Hematopoietic multipotent progenitor cell treated with erythropoietin and hydrocortisone succinate and interleukin-3 and kit ligand, for 6 days (in vitro differentiated cells): ENCODE measurements at places on chromosomes 13 and 19.
A peak's percentile ranks its signal among the peaks of the same experiment; 100 is the strongest.

- no peak for DNase-seq
Measured at GRCh38 chr13:85549819-85550218, 249.4 kb downstream of the SLITRK6 start.

DNA sequence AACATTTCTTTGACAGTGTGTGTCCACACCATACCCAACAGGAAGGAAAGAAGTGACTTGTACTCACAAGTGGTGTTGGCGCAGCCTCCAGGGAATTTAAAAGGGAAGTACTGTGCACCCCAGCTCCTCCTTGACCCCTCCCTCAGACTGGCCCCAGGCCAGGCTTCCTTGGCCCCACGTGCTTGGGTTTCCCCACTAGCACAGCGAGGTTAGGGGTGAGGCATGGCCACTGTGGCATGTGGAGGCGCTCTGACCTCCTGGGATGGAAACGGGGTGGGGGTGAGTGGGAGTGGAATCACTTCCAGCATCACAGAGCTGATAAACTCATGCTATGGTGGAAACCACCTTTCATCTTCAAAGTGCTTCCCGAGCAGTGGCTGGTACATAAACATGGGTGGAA lies 168.6 kb downstream of the ZNF536 start:
- no peak for DNase-seq

DNA sequence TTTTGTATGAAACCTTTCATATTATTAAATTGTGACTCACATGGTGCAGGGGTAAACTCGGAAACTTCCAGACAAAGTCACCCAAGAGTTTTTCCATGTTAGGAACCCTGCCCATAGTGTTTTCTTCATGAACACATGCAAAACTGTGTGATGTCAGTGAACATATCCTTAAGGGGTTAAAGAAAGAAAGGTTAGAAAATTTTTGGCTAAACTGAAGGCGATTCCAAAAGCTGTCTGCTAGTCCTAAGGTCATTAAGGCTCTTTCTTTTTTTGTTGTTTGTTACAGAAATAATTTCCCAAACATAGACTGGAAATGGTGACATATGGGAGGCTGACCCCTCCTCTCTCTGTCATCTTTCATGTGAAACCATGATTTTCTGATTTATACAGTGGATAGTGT lies 271.9 kb downstream of the DNAJC15 start:
- no peak for DNase-seq

GRCh38 chr13:38090913-38091312 lies 221.3 kb upstream of the TRPC4 start:
- DNase-seq = no peak

DNA sequence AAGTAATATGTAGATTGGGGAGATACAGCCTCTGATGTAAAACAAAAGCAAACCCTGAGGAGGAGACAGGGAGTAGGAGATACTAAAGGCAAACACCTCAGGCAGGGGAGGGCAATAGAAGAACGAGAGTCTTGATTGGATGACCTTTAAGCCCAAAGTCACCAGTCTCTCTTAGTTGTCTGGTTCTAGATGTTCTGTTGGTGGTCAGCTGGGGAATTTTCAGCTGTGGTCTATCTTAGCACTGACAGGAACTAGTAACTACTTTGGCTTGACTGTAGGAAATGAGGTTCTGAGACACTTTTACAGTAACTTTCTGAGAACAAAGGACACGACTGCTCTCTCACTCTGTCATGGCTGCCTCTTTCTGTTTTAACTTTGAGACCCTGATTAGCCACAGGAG lies 290.7 kb upstream of the MIR17HG start:
- no peak for DNase-seq

DNA sequence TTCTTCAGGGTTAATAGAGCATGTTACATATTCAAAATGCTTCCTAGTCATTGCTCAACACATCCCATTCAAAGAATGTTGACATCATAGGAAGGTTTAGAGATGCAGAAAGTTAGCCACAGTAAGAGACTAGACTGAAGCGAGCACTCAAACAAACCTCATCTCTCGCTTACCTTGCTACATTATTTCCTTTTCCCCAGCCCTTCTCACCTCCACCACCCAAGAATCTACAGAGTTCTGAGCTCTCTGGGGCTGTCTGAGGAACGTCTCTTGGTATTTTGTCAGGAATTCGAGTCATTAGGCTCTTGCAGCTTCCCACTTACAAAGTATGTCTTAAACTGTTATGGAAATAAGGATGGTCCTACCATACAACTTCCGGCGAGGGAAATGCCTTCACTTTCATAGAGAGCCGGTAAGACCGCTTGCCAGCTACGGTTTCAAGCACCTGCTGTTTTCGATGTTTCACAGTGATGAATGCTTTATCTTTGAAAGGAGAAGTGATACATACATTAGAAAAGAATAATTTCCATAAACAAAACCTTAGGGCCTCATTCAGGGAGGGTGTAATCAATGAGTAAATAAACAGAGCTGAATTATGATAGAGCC lies 65.1 kb downstream of the FLT1 start:
- no peak for DNase-seq

- DNase-seq = peak; percentile 25
Measured at GRCh38 chr19:55116859-55117662, at the start of gene PPP1R12C. Gene PPP1R12C (minus strand): TSS chr19:55117637. CDS start chr19:55117543, 94 bp downstream.

GRCh38 chr19:7610491-7611240 lies 15.0 kb downstream of the CAMSAP3 start:
- no peak for DNase-seq

DNA sequence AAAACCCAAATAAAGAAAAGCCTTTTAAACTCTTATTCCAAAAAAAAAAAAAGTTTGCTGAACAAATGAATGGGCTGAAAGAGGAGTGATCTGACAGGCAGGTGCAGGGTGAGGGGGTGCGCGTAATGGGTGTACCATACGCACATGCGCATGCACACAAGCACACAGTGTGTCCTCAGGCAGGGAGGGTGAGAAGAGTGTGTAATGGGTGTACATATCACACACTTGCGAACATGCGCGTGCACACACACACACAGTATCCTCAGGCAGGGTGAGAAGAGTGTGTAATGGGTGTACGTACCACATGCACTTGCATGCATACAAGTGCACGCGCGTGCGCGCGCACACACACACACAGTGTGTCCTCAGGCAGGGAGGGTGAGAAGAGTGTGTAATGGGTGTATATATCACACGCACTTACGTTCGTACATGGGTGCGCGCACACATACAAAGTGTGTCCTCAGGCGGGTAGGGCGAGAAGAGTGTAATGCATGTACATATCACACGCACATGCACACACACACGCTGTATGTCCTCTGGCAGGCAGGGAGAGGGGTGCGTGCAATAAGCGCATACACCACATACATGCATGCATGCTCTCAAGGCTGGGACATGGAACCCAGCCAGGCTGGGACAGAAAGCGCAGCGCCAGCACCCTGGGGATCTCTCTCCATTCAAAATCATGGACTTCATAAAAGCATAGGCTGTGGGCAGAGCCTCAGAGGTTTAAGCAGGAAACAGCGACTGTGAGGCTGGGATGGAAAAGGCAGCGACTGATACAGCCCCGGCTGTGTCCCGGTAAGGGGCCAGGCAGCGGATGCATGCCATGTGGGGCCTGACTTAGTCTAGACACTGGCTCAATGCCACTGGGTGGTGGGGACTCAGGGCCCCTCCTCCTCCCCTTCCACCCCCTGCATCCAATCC lies 70.4 kb downstream of the CEBPG start:
- DNase-seq = no peak

GRCh38 chr19:14053032-14053431 lies 8.8 kb downstream of the PALM3 start:
- DNase-seq = no peak

- DNase-seq = no peak
Measured at GRCh38 chr13:51206584-51206983, 15.6 kb upstream of the FAM124A start.

DNA sequence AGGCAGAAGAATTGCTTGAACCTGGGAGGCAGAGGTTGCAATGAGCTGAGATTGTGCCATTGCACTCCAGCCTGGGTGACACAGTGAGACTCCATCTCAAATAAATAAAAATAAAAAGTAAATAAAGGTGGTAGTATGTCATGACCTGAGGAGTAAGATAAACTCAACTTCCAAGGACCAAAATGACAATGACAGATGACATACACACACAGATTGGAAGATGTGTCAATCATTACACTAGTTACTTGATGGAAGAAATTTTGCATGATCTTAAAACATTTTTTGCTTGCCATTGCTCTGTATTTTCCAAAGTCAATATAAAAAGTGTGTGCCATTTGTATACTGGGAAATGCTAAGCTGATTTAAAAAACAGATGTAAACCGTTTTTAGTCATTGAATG lies 4.1 kb downstream of the SLC46A3 start:
- no peak for DNase-seq

- no peak for DNase-seq
Measured at GRCh38 chr13:99731747-99732146, 230.5 kb downstream of the TM9SF2 start.

DNA sequence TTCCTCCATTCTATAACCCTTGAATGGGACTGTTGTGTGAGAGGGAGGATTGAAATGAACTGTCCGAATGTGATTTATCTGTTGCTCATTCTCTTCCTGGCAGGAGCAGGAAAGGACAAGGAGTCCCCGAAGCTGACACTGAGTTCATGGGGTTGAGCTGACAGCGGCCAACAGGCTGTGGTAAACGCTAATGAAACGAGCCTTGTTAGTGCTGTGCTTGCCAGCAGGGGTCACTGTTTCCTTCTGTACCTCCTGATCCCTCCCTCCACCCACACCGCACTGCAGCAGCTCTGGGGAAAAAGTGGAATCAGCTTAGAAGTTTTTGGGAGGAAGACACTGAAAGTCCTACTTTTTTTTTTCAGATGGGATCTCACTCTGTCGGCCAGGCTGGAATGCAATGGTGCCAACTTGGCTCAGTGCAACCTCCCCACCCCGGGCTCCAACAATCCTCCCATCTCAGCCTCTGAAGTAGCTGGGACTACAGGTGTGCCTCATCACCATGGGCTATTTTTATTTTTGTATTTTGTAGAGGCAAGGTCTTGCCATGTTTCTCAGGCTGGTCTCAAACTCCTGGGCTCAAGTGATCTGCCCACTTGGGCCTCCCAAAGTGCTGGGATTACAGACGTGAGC lies 6.7 kb upstream of the ZNF761 start:
- DNase-seq = peak; percentile 86

- DNase-seq = peak; percentile 82
Measured at GRCh38 chr19:10104665-10105508, 1.3 kb upstream of the PPAN start.

DNA sequence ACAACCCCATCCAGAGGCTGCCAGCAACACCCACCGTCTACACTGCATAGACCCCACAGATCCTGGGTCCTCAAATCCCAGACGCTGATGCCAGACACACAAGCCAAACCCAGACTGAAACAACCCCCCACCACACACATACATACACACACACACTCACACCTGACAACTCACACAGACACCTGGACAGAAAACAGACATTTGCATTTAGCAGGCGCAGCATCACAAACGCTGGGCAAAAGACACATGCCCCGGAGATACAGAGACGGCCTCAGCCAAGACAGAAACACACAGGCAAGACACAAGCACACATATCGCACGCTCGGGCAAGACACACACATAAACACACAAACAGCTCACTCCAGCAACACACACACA lies 1.3 kb downstream of the BBC3 start:
- peak; percentile 52 for DNase-seq

- DNase-seq = peak; percentile 30
Measured at GRCh38 chr19:1725100-1726064, 27.9 kb upstream of the ONECUT3 start.

DNA sequence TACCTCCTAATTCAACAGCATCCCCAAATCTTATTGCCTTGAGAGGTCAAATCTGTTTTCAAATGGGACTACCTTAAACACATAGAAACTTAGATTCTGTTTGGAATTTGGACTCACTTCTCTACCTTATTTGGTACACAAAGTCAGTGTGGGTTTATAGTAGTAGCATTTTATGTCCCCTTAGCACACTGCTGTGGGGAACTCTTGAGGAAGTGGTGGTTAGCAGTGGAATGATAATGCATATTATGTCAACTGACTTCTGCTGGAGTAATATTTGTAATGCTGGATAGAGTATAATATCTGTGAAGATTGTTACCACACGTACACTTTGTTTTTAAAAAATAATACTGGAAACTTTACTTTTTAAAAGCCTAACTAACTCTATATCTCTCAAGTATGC lies 386.3 kb downstream of the NDFIP2 start:
- DNase-seq = peak; percentile 67

DNA sequence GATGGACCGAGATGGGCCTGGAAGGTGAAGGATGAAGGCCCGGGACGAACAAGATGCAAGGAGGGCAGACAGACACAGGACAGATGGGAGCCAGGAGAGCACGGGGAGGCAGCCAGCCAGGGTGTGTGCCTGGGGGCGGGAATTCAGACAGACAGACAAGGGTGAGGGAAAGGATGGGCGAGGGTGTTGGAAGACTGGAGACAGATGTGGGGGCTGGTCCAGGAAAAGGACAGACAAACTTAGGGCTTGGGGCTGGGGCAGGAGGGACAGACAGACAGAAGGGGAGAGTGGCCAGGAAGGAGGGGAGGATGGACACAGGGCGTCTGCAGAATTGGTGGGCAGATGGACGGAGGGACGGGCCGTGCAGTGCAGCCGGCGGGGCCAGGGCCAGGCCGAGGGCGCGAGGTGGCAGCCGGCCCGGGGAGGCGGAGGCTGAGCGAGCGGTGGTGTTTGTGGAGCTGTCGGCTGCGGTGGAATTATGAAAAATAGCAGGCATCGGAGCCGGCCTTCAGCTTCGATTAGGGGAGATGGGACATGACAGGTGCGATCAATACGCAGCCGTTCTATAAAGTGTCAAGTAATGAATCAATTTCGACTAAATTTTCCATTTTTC lies 4.6 kb upstream of the ERFL start:
- DNase-seq = no peak

GRCh38 chr19:58196901-58197616 lies 14.2 kb downstream of the ZNF274 start:
- DNase-seq = peak; percentile 48

DNA sequence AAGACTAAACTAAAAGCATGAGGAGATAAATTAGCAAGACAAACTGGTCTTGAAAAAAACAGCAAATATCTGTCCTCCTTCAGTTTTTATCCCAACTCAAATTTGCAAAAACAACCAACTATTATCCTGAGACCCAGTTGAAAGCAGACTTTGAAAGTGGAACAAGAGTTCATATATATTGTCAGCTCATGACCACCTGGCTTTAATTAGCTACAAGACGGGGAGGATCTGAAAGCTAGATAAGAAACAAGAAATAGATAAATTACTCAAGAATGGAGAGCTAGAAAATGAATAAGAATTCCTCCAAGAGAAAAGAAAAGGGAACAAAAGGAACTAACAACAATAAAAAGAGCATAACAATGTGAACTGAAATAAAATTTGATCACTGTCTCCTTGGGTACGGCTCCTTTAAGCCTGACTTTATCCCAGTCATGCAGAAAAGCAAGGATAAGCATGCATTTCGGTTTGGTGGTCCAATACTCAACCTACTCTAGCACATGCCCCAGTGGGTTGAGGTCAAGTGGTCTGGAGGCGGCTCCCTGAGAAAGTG lies 246.9 kb downstream of the DCLK1 start:
- no peak for DNase-seq
